B cell (primary cell): ENCODE measurements at places on chromosomes 5 and 9. TPM values are rescaled to one million over a fixed set of nuclear protein-coding genes. Genes with fewer than 3 reads are reported as not detected.

The PTAR1 gene
- 72.1 and 82.7 TPM in 2 replicates for total RNA-seq

GRCh38 chr5:134171972-134172371 is 4.8 kb downstream of the SKP1 start:
- no peak for DNase-seq

DNA sequence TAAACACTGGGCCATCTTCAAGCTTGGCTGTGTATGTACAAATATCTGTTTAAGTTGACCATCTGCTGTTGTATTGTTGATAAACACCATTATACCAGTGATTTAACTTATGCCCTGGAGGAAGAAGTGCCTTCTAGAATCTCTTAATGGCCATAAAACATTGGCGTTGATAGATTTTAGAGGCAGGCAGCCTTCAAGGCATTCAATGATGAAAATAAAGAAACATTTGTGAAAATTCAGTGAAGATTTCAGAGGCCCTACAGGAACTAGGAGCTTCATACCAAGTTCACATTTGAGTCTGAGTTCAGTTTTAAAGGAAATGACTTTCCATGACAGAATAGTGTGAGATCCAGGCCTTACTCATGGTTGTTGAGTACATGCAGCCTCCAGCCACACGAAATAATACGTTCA is 52.2 kb downstream of the MAP1B start:
- DNase-seq, result no peak

The SPINK7 gene
- total RNA-seq, result not detected in 2 replicates

The STPG3 gene
- not detected in 2 replicates for total RNA-seq

GRCh38 chr5:169410996-169411783 is 110.3 kb upstream of the SLIT3 start:
- no peak for DNase-seq

DNA sequence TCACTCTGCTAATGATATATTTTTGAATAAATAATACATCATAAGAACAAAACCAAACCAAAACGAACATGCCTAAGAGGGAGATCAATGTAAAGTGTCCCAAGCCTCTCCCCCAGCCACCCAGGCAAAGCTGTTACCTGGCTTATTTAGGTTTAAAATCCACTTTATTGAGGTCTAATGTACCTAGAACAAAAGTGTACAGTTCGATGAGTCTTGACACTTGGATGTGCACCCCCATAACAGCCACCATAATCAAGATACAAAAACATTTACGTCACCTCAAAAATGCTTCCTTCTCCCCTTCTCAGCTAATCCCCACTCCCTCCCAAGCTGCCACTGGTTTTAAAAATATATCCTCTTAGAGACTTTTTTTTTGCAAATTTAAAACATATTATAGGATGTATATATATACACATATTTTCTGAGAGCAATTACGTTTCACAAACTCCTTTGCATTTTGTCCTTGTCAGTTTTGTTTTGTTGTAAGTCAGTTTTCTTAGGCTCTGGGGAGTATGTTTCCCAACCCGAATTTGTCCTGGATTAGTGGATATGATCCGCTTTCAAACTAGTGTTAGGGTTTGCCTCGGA is 8.3 kb upstream of the NKX2-5 start:
- no peak for DNase-seq

DNA sequence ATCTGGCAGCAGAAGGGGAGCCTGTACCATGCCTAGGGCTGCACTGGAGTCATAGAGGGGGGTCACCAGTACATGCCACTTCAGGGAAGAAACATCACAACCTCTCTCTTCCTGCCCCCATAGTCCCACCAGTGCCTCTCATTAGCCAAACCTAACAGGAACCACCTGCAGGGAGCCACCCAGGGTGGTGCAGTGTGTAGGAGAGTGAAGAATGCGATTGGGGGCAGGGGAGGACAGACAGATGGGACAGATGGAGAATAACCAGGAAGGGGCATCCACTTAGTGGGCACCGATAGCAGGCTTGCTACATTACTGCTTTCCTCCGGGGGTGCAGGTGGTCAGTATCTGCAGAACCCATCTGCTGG is 19.2 kb downstream of the DAPK1 start:
- no peak for DNase-seq

DNA sequence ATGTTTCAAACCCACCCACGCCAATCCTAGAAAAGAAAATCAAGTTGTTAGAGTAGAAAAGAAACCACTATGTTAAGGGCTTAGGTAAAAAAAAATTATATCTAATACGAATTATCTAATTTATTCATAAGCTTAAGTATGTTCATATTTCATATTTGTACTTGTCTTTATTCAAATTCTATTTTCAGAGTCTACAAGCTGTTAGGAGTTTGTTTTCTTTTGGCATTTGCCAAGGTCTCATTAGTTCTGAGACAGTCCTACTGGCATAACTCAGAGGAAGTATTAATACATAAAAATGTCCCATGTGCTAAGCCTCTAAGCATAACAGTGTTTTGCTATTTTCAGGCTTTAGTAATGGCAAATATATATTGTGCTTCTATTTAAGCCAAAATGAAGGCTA is 57.6 kb downstream of the STARD4 start:
- DNase-seq, result no peak

The MEF2C gene
- total RNA-seq, result 333 and 354 TPM in 2 replicates

- DNase-seq, result no peak
Observed at GRCh38 chr5:42715785-42716184, 40.8 kb upstream of the CCDC152 start.

- no peak for DNase-seq
Observed at GRCh38 chr5:11602298-11602697, 301.9 kb downstream of the CTNND2 start.

The SHISAL2B gene
- not detected in 2 replicates for total RNA-seq
